ENCODE measurements at places on chromosomes 11 and 22. TPM values are rescaled to one million over a fixed set of nuclear protein-coding genes. Genes with fewer than 3 reads are reported as not detected.
A peak's percentile ranks its signal among the peaks of the same experiment; 100 is the strongest.

- H3K4me3 ChIP-seq, result no peak overlapping the region
- DNase-seq, result no peak
Observed at GRCh38 chr11:102559839-102560238, 29.3 kb upstream of the MMP7 start.

- no peaks in the 10 kb centered on the region for H3K36me3 ChIP-seq
- H3K27ac ChIP-seq, result no peak overlapping the region
- H3K27me3 ChIP-seq, result peaks cover 22% of the 10 kb centered on the region
- H3K4me3 ChIP-seq, result no peak overlapping the region
- DNase-seq, result no peak
Observed at GRCh38 chr11:57461841-57462489, 1.6 kb downstream of the RTN4RL2 start.

- DNase-seq, result peak; percentile 59
- no peaks in the 10 kb centered on the region for H3K27me3 ChIP-seq
- H3K4me1 ChIP-seq, result peaks cover 8% of the 10 kb centered on the region
- H3K27ac ChIP-seq, result peak overlapping the region; percentile 97
Observed at GRCh38 chr11:47766509-47767227, 473 bp downstream of the FNBP4 start.

GRCh38 chr11:70493089-70493474 lies 94.8 kb downstream of the CTTN start:
- H3K27me3 ChIP-seq, result no peaks in the 10 kb centered on the region
- H3K4me3 ChIP-seq, result no peak overlapping the region

The GPHA2 gene
- not detected for total RNA-seq

The KCNJ1 gene
- 175 TPM for total RNA-seq

The TYR gene
- total RNA-seq, result not detected
